ENCODE measurements at places on chromosomes 12 and 14. TPM values are rescaled to one million over a fixed set of nuclear protein-coding genes. Genes with fewer than 3 reads are reported as not detected.

- DNase-seq, result no peak
Measured at GRCh38 chr14:91417120-91417982, at the start of gene CCDC88C. Gene CCDC88C, minus strand, starts transcription at chr14:91417820. Its CDS starts 130 bp downstream, at chr14:91417690.

DNA sequence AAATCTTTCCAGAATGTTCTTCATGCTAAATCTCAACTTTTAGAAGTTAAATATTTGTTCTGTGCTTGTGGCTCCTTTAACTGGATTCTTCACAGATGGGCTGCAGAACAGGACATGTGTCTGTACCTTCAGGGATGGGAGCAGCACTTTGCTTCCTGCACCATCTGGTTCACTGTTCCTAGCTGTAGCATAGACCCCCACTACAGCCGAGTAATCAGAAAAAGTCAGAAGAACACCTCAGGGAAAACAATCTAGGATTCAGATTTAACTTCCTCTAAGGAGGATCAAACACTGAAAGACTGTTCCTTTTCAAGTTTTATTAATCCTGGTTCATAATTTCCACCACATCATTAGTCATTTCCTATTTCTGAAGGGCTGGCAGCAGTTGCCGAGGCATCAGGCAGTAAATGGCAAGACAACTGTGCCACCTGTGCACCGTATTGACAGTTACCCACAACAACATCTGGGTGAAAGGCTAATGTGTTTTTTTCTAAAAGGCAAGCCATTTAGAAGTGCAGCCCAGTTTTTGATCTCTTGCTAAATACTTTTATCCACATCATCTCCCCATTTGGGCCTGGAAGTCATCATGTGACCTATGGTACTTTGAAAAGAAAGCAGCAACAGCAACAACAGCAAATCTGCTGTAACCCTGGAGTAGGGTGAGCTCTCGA is 212.8 kb upstream of the BMP4 start:
- no peak for DNase-seq

GRCh38 chr12:65594409-65594808 is 229.9 kb upstream of the HMGA2 start:
- DNase-seq, result no peak

The NAV3 gene
- 16.7 TPM for polyA plus RNA-seq

DNA sequence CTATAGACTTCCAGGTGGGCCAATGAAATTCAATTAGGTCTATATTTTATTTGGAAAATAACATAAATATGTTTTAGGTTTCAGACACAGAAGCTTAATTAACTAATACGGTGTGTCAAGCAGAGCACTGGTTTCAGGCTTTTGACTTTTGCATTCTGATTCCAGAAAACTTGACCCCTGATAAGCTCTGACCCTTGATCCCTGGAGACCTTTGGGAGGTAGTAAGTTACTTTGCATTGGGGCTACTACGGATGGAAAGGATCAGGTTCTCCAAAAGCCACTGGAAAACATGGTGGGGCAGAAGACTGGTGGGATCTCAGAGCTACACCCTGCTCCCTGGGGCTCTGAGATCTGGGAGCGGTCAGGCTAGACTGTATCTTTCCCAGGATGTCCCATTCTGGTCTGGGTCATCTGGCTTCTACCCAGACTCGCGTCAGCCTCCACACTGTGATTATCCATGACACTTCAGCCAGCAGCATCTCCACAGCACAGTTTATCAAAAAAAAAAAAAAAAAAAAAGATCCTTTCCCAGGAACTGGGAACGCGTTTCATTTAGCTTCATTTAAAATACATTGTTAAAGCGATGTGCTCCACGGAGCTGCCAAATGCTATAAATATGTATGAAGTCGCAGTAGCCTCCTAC is 17.8 kb upstream of the EMP1 start:
- peak; percentile 89 for DNase-seq

GRCh38 chr14:66993512-66993911 is 195.7 kb upstream of the GARIN2 start:
- DNase-seq, result no peak

DNA sequence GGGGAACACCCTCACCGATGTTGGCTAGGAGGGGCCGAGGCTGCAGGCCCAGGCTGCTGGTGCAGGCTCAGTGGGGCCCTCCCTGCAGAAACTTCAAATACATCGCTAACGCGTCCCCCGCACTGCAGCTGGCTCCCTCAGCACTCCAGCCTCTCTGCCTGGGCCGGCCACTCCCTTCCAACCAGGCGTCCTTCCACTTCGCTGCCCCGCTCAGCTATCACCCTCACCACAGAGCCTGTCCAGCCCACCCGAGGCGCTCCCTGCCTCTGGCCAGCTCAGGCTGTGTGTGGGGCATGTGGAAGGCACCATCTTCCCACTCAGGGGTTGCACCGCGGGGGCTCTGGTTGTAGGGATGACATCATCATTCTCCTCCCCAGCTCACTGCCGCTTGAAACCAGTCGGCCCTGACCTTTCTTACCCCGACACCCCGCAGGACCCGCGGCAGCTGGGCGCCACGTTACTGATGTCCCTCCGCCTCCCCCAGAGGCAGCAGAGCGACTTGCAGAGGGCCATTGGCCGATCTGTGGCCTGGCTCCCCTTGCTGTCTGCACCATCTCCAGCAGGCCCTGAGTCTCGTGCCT is 199.9 kb upstream of the RTL1 start:
- no peak for DNase-seq

DNA sequence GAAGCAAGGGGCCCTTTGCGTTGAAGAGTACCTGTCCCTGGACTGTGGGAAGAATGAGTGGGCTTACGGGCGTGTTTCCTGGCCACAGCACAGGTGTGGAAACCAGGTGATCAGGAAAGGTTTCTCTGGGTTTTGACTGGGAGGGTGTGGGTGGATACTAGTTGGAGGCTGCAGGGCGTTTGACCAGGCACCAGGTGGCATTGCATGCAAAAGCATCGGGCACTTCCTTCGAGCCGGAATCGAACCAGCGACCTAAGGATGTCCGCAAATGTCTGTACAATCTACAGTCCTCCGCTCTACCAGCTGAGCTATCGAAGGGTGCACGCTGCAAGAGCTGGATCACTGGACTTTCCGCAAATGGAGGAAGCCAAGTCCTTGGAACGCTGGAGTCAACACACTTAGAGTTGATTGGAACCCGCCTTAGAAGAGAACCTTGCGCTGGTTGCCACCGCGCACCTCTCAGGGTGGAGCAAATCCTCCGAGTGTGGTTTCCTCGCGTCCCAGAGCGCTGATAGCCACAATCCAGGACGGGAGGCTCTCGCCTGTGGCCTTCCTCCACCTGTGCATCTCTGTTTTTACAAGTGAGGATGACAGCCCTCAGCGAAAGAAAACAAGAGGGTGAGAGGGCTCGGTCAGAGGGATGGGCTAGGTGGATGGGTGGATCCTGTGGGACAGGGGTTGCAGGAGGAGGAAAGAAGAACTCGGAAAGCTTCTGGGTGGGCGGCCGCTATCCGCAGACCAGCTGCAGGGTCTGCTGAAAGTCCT is 21.2 kb upstream of the RNASE4 start:
- DNase-seq, result no peak

GRCh38 chr14:73719791-73720190 is 5.6 kb upstream of the PNMA1 start:
- no peak for DNase-seq

The KRT71 gene
- not detected for polyA plus RNA-seq

DNA sequence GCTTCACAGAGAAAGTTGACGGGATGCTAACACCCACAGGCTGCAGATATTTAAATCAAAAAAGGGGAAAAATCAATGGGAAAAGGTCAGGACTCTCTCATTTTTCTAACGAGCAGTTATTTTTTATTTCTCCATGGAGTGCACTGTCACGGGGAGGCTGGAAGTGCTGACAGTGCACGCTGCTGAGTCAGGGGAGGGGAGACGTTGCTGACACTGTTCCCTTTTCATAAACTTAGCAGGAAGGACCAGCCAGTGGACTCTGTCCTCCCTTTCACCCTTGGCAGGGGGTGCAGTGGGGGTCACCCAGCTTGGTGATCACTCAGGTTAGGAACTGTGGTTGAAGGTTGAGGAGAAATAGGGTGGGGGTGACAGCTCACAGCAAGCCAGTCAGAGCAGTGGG is 65.6 kb upstream of the FUT8 start:
- no peak for DNase-seq

DNA sequence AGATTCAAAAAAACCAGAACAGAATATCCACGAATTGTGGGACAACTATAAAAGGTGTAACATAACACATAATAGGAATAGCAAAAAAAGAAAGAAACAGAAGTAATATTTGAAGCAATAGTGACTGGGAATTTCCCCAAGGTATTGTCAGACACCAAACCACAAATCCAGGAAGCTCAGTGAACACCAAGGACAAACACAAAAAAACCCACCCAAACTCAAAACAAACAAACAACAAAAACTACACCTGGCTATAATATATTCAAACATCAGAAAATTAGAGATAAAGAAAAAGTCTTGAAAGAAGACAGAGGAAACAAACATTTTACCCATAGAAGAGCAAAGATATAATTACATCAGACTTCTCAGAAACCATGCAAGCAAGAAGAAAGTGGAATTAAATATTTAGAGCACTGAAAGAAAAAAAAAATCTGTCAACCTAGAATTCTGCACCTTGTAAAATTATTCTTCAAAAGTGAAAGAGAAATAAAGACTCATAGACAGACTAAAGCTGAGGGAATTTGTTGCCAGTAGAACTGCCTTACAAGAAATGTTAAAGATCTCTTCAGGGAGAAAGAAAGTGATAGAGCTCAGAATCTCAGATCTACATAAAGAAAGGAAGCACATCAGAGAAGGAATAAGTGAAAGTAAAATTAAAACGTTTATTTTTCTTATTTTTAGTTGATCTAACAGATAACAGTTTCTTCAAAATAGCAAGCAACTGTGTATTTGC is 12.1 kb upstream of the HMGA2 start:
- DNase-seq, result no peak

The PRPH gene
- polyA plus RNA-seq, result 2.9 TPM

The TMEM179 gene
- 0.53 TPM for polyA plus RNA-seq

DNA sequence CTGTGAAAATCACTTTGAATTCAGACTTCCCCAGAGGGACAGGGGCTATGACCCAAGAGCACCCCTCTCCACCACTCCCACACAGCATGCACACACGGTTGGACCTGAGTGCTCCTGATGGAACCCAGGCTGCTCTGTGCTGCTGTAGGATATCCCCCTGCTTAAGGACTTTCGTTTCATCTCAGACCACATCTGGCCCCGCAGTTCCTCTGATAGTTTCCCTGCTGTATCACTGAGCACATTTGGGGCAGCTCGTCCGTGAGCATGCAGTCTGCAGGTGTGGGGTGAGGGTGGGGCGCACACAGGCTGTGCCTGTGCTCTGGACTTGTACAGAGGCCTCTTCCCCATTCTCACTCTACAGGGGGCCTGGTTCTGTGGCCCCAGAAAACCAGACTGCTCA is 345.2 kb upstream of the FKBP4 start:
- no peak for DNase-seq

DNA sequence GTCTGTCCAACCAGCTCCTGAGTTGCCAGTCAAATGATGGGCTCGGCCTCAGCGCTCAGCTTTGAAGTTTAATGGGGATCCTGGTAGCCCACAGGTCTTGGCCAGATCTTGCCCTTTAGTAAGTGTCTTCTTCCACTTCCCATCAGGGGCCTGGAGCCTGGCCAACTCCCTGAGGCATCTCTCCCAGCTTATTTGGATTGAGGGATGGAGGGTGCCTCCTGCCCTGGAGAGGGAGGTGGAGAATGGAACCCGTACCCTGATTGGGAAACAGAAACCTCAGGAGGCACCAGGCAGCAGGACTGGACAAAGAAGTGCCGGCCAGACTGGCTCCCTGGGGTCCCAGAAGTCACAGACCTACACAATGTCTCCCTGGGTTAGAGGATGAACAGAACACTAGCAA is 40.5 kb upstream of the LTBP2 start:
- no peak for DNase-seq

GRCh38 chr14:60196291-60196690 is 31.1 kb upstream of the DHRS7 start:
- no peak for DNase-seq

DNA sequence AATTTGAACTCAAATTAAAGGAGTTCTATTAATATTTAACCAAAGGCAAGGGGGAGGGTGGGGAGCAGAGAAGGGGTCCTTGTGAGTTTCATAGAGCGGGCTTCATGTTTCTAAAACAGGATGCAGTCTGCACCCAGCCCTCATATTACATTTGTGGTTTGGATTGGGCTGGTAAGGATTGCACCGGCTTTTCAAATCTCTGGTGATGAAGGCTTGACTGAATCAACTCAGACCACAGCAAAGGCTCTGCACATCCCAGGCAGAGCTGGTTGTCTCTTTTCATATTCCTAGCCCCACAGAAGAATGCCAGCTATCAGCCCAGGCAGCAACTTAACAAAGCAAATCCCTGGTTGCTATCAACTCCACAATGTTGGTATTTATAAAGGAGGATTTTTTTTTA is 1221.4 kb downstream of the VRK1 start:
- DNase-seq, result no peak

DNA sequence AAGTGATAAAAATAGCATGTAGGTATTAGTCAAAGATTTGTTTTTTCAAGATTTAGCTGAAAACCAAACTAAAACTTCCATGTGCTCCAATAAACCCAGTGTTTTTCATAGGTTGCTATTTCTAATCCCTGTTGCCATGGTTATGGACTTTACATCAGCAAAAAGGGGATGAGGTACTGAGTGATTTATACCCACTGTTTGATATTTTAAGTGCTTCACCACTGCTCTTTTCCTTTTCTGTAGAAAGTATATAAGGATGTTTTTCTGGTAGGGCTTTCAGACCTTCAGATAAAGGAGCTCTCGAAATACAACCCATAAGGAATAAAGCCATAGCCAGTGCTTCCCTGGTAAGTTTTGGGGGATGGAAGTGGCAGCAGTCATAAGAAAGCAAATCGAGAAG is at the start of gene OTOGL:
OTOGL (plus strand) TSS at position 279 of the 400 bp plus-strand sequence. CDS start 109,895 bp downstream, outside the sequence.
- no peak for DNase-seq

GRCh38 chr14:104665657-104666522 is 23.5 kb upstream of the INF2 start:
- no peak for DNase-seq

DNA sequence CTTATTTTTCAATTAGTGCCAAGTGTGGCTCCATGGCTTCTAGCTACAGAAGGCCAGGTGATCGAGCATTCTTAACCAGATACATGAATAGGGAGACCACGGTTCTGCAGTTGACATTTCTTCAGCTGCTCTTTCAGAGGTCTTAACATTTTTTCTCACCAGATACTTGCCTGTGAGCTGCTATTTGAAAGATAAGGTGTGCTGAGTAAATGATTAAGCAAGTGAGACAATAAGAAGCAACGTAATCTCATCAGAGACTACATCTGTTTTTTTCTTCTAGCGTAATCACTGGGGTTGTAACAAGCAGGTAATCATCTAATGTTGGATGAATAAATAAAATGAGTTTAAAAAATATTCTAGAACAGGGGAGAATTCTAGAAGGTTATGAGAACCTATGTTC is 912.9 kb downstream of the DIO2 start:
- DNase-seq, result no peak

The ERBB3 gene
- polyA plus RNA-seq, result 119 TPM

DNA sequence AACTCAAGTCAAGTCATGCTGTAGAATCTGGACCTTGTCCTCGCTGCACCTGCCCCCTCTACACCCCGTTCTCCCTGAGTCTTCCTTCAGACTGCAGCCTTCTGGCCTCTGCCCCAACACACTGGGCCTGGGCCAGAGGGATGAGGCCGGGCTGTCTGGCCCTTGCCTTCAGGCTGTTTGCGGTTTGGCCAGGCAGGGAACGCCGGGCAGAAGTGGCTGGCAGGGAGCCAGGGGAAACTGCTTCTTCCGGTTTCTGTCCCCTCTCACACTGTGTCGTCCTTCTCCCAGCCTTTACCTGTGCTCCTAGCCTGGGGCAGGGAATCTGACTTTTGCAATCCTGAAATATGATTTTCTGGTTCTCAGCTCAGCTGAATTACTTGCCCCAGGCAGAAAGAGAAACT is 13.5 kb downstream of the DGLUCY start:
- no peak for DNase-seq

Measured in muscle of arm (tissue), 14 donors.